ENCODE measurements at places on chromosomes 2 and 18. TPM values are rescaled to one million over a fixed set of nuclear protein-coding genes. Genes with fewer than 3 reads are reported as not detected.

The FSHR gene
- total RNA-seq, result 0.05 TPM

The ANKRD62 gene
- not detected for total RNA-seq

The RASGRP3 gene
- total RNA-seq, result 2.4 TPM

The ARHGAP25 gene
- 0.35 TPM for total RNA-seq

The IL1F10 gene
- total RNA-seq, result not detected

- DNase-seq, result no peak
Measured at GRCh38 chr2:241890524-241891235, 21.2 kb downstream of the RTP5 start.

GRCh38 chr2:38261569-38262068 lies 115.5 kb downstream of the ATL2 start:
- no peak for DNase-seq

DNA sequence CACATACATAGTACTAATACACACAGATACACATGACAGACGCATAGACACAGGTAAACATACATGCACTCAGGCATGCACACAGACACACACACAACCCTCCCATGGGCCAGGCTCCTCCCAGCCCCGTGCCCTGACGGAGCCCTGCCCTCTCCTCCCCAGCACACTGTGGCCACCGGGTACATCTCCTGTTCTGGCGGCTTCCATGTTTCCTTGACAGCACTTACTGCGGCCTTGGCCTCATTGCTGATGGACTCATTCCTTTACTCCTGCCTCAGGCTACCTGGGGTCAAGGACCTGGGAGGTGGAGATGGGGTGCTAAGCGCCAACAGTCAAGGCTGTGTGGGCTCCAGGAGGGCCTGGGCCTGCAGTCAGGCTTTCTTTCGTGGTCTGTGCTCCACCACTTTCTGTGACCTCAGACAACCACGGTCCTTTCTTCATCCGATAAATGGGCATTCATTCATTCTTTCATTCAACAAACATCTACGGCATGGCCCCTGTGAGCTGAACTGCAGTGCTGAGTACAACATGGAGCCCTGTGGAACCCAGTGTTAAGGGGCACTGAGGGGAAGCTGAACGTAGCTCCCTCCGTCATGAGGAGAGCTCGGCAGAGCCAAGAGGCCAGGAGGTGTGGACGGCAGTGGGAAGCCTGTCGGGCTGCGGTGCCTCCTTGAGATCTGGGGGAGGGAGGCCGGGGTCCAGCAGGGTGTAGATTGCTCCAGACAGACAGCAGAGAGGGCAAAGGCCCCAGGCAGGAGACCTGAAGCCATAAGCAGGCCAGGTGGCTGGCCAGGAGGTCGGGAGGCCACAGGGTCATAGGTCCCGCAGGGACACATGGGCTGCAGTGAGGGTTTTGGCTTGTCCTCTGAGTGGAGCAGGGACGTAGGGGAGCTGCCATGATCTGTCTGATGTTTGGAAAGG lies 190.4 kb upstream of the HDAC4 start:
- no peak for DNase-seq

DNA sequence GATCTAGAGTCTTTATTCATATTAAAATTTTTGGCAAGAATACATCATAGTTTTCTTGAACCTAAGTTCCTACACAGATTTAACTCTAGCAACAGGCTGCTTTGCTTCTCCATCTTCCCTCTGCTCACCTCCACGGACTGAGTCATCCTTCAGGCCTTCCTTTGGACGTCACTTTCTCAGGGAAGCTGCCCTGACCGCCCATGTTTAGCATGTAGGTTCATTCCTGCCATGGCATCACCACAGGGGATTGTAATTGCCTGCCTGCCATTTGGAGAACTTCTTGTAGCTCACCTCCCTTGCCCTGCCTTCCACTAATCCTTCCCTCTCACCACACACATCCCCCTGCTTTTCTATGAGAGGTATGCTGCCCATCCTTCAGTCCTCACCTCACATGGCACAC lies 43.9 kb upstream of the B3GNT2 start:
- DNase-seq, result peak; percentile 33

DNA sequence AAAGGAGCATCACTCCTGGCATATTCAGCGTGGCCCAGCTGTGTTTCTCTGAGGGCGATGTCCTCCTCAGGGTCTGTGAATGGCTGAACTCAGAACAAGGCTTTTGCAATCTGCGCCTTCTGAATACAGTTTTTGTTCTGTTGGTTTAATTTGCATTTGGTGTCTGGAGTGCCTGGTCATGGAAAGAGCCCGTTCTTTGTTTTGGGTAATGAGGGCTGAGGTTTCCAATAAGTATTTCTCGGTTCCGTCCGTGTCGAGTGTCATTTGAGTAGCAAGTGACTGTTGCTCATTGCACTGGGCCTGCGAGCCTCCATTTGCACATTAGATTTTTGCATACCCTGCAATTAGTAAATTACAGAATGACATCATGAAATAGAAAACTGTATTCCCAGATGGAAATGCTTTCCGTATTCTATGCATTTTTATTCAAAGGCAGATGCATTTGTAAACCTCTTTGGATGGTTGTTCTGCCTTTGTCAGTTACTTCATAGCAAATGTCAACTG lies 57.3 kb downstream of the NEDD4L start:
- DNase-seq, result no peak

- DNase-seq, result no peak
Measured at GRCh38 chr2:169659320-169659719, 34.9 kb downstream of the CFAP210 start.

GRCh38 chr2:40564184-40564583 lies 112.3 kb upstream of the SLC8A1 start:
- no peak for DNase-seq

- DNase-seq, result no peak
Measured at GRCh38 chr2:136117391-136117841, 533 bp downstream of the CXCR4 start.

- DNase-seq, result peak; percentile 15
Measured at GRCh38 chr18:46416706-46417638, 240.0 kb downstream of the LOXHD1 start.
